ENCODE measurements at places on chromosomes 1 and 21.

DNA sequence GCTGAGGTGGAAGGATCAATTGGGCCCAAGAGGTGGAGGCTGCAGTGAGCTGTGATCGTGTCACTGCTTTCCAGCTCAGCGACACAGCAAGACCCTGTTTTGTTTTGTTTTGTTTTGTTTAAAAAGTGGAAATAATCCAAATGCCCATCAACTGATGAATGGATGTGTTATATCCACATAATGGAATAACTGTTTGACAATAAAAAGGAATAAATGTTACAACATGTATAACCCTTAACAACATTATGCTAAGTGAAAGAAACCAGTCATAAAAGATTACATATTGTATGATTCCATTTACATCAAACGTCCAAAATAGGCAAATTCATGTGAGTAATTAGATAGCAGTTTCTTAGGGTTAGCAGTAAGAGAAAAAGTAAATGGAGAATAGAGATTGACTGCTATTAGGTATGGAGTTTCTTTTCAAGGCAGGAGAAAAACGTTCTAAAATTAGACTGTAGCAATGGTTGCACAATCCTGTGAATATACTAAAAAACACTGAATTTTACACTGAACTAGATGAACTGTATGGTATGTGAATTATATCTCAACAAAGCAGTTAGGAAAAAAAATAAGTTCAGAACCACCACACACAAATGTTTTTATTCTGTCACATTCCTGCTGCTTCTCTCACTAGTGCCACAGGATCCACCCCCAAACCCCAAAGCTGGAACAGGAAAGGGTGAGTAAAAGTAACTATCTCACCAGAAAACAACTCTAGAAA is 15.7 kb downstream of the FOXJ3 start:
- no peak for DNase-seq

DNA sequence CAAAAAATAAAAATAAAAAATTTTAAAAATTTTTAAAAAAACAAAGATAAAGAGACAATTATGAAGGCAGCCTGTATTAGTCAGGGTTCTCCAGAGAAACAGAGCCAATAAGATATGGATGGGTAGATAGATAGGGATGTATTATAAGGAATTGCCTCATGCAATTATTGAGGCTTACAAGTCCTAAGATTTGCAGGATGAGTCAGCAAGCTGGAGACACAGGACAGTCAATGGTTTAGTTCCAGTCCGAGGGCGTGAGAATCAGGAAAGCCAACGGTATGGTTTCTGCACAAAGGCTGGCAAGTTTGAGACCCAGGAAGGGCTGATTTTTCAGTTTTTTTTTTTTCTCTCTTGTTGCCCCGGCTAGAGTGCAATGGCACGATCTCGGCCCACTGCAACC is 24.1 kb upstream of the EIF4G3 start:
- DNase-seq, result no peak

- no peak for DNase-seq
Measured at GRCh38 chr1:212153635-212154034, 118.1 kb downstream of the DTL start.

DNA sequence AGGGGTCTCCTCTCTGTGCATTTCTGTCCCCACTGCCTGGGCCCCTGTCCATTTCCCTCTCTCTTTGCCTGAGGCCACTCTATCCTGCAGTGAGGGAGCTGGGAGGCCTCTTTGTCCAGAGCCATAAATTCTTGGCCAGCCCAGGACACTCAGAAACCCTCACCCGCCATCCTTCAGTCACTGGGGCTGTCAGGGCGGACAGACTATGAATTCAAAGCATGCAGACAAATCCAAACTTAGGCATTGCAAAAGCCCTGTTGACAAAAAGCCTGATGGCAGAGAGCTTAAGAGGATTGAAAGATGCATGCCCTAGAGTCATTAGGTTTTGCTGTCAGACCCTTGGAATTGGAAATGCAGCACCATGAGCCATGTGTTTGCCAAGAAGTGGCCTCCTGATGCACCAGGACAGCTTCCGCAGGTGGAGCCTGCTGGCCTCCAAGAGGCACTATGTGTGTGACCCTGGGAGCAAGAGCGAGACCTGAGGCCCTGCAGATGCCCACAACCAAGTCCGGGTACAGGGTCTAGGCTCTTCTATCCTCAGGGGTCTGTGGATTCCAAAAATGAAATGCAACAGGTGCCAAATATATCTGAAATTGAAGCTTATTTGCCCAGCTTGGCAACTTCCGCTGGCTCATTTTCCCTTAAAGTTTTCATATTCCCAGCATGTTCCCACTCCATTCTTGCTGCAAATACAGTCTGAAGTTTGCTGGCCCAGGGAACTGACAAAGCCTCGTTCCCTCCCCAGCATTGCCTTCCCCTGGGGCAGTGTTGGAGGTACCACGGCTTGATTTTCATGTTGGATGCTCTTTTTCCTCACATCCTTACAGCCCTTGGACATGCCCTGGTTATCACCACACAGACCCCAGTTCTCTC is 177.9 kb downstream of the PGBD5 start:
- DNase-seq, result no peak

GRCh38 chr21:17818186-17819113 is 706 bp downstream of the C21orf91 start:
- DNase-seq, result no peak

GRCh38 chr21:44955798-44956175 is 16.0 kb downstream of the SLX9 start:
- no peak for DNase-seq
